Activated CD4-positive, alpha-beta T cell treated with anti-CD3 and anti-CD28 coated beads for 1 hour (primary cell): ENCODE measurements at places on chromosomes 4 and X.
A peak's percentile ranks its signal among the peaks of the same experiment; 100 is the strongest.

DNA sequence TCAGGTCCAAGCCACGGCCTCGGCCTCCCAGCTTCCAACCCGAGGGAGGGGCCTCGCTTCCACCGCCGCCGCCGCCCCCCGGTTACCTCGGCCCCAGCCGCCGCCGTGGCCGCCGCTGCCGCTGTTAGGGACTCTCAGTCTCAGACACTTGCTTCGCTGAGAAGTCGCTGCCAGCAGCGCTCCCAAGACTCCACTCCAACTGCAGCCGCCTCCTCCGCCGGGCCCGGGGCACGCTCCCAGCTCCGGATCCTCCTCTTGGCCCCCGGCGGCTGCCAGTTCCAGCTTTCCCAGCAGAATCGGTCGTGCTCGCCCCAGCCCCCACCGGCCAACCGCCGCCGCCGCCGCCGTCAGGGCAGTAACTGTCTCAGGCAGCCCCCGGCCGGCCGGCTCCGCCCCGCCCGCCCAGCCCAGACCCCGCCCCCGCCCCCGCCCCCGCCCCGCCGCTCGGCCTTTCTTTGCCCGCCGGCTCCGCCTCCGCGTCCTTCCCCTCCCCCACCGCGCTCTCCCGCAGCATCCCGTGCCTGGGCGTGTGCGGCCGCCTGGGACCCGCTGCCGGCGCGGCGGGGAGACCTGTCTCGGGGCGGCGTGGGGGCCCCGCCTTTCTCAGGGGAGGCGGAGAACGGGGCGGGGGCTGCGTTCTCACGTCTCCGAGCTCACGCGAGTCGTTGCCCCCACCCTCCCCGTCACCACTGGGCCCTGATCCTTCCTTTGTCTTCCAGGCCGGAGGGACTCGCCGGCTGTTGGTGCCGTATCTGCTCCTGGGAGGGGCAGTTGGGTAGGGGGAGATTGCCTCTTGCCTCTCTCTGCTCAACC lies at the start of gene ANKRD50:
TSS of gene ANKRD50 (minus strand) at position 361 of the 813 bp plus-strand sequence. CDS start 2,221 bp downstream, outside the sequence.
- peak; percentile 39 for DNase-seq

GRCh38 chr4:21901831-21902230 lies 46.7 kb downstream of the KCNIP4 start:
- DNase-seq = no peak

DNA sequence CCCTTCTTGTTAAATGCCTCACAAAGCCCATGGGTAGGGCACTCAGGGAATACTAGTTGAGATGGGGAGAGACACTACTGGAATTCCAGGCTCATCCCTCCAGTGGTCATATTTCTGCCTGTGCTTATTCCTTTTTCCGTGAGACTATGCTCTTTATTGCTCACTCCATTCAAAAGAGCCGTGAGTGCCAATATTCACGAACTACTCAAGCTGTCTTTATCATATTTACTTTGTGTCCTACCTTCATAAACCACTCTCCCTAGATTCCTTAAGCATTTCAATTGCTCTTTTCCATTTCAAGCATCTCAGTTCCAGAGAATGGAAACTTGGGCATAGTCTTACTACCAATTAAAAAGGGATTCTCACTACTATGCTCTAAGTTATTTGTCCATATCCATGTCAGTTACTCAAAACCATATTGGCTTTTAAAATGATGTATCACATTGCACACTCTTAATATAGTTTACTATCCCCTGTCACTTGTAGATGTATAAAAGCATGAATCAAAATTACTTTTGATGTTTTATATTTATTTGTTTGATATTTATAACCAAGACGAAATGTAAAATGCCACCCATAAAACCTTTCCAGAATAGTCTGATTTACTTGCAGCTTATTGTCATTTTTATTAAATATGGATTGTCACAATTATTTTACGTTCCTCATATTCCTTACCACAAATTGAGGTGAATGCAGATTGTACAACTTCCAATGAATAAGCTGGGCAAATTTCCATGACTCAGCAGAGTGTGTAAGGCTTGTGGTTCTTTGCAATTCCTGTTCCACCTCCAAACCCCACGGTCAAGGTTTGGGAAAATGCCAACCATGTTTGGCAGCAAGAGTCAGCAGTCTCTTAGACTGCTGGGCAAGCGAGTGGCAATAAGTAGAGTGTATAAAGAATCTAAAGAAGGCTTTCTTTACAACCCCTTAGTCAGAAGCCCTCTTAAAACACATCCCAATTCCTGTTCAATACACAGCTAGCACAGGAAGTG lies 24.4 kb downstream of the ENOX2 start:
- DNase-seq = no peak

DNA sequence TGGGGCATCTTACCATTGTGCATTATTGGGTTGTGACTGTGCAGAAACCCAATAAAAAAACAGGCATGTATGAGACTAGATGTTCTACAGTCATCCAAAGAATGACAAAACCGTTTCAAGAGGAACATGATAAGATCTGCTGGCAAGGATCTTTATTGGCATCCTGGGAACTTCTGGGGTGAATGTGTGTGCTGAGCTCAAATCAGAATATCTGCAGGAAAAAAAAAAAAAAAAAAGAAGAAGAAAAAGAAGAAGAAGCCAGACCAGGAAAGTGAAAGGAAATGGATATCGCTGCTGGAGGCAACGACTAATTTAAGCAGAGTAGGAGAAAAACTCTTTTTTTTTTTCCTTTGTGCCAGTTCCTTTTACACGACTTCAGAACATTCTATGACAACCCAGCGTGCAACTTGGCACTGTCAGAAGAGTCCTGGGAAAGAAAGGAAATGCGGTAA lies 484.2 kb upstream of the BOD1L1 start:
- DNase-seq = no peak

GRCh38 chr4:167025670-167026069 lies 208.6 kb downstream of the SPOCK3 start:
- no peak for DNase-seq

DNA sequence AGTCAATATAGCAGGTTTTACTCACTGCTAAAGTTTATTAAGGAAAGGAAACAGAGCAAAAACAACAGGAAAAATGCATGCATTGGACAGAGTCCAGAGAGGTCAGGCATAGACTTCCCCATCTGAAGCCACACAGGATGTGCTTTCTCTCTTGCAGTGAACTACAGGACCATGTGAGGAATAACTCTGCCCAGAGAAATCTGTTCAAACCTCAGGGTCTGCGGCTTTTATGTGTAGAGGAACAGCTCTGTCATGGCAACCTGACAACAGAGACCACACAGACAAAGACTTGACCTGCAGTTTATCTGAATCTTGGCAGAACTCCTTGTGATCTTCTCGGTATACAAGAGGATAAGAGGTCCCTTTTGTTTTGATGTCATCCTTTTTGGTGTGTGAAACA lies 46.3 kb upstream of the LONRF3 start:
- DNase-seq = no peak

DNA sequence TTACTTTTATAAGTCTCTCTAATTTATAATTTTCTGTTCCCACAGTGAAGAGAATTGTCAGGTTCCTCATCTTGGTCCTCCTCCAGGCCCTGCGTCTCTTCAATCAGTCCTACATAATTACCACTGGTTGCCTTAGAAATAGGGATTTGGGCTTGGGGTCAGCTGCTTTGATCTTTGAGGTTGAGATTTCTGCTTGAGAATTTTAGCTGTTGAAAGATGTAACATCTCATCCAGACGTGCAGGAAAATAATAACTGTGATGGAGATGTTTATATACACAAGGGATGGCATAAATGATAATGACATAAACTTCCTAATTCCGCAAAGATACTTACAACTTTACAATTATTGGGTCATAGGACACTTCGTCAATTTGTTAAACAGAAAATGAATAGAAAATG lies 30.3 kb downstream of the AADAT start:
- DNase-seq = no peak

GRCh38 chr4:130486186-130486585 lies 1390.2 kb downstream of the C4orf33 start:
- no peak for DNase-seq

DNA sequence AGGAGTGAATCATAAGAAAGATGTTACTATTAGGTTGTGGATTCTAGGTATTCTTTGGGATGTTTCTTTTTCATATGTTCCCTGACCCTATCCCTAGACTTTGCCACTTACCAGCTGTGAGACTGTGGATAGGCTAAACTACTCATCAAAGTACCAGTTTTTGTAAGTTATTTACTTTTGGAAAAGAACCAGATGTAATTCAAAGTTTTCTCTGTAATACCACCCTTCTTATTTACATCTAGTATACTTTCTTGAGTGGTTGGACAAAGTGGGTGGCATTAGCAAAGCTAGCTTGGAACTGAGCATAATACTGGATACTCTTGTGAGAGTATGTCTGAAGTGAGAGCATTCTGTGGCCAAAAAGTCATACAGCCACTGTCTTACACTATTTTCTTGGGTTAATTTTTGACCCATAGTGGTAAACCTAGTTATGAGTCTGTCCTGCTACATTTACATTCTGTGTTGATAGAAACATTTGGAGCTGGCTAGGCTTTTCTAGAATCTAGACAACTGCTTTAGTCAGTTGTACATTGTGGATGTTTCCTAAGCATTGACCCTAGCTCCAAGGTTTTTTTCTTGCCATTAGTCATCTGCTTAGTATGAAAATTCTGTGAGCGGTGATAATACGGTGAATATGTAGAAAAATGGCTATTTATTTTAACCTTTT lies 41.7 kb downstream of the KDM6A start:
- DNase-seq = no peak

DNA sequence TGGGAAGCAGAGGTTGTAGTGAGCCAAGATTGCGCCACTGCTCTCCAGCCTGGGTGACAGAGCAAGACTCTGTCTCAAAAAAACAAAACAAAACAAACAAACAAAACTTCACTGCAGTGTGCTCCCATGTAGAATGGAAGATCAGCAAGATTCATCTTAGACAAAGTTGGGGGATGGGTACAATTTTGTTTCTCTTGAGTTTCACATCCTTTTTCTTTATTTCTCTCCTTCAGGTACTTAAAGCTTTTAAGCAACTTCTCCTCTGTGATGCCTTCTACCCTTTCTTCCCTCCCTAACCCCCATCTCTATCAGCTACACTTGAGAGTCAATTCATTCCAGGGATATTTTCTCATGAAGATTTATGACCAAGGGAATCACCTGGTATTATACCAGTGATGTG lies 15.5 kb upstream of the RBBP7 start:
- no peak for DNase-seq

DNA sequence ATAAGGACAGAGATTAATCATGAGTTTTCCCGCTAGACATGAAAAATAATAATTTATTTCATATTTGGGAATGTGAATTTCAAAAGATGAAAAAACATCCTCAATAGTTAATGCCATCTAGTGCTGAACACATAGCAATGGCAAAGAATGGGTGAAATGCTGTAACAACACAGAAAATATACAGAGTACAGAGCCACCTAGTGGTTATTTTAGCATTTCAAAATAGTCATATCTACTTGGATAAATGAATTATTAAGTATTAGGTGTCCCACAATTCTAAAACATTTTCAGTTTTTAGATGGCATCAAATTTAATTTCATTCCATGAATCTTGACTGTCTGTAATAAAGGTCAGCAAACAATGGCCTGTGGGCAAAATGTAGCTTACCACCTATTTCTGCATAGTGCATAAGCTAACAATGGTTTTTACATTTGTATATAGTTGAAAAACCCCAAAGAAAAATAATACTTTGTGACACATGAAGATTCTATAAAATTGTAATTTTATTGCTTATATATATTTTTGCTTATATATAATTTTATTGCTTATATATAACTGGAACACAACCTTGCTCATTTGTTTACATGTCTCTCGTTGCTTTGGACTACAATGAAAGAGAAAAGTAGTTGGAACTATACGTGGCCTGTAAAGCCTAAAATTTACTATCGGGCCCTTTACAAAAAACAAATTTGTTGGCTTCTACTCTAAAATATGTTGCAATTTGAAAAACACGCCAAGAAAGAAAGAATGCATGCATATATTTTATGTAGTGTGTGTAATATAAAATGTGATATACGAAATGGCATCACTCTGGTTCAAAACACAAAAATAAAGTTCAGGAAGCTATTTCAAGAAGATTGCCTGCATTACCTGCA lies 99.1 kb upstream of the FAM47C start:
- no peak for DNase-seq

DNA sequence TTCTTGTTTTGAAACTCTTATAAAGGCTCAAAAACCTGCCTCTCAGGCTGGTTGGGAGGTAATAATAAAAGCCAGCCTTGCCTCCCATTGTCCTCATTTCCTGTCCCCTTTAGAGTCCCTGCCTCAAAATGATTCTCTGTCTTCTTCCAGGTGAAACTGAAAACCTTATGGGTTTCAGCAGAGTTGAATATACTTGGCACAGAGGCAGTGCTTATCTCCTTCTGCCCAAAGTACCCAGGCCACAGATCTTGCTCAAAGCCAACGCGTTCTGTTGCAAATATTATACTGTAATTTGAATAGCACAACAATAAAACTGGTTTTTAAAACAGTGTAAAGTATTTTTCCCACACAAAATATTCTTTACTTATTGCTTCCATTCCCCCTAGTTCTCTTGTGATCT lies 183.1 kb upstream of the GIMD1 start:
- no peak for DNase-seq

- DNase-seq = no peak
Measured at GRCh38 chrX:78753571-78753970, 6.1 kb downstream of the LPAR4 start.

GRCh38 chrX:1763294-1763693 lies 148.4 kb downstream of the ASMT start:
- no peak for DNase-seq

- DNase-seq = no peak
Measured at GRCh38 chr4:132269303-132269990, 879.6 kb upstream of the PCDH10 start.

- peak; percentile 67 for DNase-seq
Measured at GRCh38 chrX:53686151-53686885, at the start of gene HUWE1. TSS of gene HUWE1 (minus strand) at chrX:53686719. CDS start at chrX:53654107, 32,612 bp downstream.

DNA sequence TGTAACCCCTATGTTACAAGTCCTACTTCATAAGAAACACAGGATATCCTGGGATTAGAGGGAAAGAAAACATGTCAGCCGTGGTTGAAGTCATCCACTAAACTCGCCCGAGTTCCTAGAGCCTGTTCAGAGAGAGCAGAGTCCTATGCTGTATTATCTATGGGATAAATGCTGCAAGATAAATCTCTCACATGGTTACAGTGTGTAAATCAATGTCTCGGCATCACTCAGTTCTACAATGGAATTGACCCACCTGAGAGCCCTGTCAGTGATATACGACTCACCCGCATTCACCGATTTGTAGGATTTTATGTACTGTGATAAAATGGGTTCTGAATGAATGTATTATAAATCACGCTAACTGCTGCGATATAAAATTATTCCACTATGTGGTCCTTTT lies 127.8 kb upstream of the ANXA3 start:
- no peak for DNase-seq

- no peak for DNase-seq
Measured at GRCh38 chr4:2512396-2513135, 23.9 kb upstream of the FAM193A start.

DNA sequence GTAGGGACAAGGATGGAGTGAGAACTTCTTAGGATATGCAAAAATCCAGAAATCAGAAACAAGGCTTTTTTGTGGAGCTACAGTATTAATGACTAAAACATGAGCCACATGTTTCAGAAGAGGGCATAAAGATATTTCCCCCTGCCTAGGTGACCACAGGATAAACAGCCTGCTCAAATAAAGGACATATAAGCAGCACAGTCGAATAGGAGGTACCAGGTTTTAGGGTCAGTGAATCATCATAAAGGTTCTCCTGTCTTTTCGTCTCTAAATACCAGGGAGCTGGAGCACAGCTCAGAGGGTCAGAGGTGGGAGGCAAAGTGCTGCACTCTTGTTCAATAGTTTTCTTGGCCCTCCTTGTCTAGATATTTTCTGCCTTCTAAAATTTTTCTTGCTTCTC lies 211.9 kb upstream of the HS3ST1 start:
- DNase-seq = no peak
